ENCODE measurements at places on chromosomes 7 and 10.
A peak's percentile ranks its signal among the peaks of the same experiment; 100 is the strongest.

DNA sequence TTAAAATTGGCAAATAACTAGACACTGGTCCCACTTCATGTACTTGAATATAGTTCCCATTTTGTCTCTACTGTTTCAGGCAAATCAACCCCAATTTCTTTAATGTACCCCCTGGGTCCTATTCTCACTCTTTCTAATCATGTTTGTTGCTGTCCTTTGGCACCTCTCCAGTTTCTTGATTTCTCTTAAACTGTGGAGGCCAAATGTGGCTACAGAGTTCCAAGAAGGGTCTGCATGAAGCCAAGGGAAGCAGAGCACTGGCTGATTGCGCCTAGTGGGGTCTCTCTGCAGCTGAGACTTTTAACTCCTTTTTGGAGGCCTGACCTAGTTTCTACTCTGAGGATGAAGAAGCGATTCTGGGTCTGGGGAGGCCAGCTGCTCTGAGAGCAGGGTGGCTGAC, 6.7 kb upstream of the ADAM12 start:
- no peak for DNase-seq

DNA sequence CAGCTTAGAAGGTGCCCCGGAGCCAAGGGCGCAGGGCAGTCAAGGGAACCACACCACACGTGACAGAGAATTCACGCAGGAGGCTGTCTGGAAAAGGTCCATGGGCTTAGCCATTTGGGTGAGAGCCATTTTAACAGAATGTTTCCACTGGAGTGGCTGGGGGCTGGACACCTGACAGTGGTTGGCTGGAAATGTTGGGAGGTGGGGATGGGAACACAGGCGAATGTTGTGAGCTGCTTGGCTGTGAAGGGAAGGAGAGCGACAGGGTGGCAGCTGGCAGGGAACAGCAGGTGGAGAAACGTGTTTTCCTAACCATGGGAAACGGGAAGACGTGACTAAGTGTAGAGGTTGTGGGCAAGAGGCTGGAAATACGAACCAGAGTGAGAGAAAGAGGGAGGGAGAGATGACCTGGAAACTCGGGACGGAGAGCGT, 100.5 kb upstream of the ZNF32 start:
- no peak for DNase-seq

- no peak for DNase-seq
Measured at GRCh38 chr10:13351340-13351915, 3.3 kb upstream of the SEPHS1 start.

DNA sequence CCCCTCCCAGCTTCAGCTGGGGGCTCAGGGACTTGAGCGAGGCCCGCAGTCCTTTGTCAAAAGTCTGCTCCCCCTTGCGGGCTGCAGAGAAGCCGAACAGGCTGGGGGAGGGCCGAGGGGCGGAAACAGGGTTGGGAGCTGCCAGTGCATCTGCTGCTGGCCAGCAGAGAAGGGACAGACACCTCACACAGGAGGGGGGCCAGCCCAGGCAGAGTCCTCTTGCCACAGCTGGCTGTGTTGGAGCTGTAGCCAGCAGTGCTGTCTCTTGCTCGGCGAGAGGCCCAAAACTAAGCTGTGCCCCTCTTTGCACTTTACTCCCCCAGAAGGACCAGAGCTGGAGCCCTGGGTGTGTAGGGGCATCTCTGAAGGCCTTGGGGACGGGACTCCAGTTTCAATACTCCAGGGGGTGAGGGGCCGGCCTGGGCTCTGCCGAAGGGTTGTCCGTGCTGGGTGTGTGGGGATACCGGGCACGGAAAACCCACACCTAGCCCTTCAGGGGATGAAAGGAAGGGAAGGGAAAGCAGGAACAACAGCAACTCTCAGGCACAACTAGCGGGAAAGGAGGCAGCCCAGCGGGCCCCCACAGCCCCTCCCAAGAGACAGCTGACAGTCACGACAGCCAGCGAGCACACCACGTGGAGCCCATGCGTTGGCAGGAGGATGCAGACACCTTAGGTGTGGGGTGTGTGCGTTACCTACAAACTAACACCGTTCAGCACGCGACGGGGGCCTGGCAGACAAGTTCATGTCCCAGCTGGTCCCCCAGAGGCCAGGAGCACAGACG, 17.8 kb downstream of the YKT6 start:
- peak; percentile 12 for DNase-seq

- no peak for DNase-seq
Measured at GRCh38 chr10:113534423-113534822, 18.4 kb upstream of the HABP2 start.

- no peak for DNase-seq
Measured at GRCh38 chr7:85030893-85031292, 156.0 kb downstream of the SEMA3D start.

DNA sequence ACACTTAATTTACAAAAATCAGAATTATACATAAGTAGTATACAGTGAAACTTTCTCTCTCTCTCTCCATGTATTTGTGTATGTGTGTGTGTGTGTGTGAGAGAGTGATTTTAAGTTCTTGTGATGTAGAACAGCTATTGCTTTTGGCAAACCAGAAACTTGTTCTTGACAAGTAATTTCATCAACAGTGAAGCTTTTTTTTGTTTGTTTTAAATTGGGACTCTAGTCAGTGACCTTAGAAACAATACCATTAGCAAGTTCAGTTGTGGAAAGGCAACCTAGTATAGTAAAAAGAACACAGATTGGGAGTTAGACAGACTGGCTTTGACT, 319.1 kb downstream of the PTEN start:
- DNase-seq: no peak

DNA sequence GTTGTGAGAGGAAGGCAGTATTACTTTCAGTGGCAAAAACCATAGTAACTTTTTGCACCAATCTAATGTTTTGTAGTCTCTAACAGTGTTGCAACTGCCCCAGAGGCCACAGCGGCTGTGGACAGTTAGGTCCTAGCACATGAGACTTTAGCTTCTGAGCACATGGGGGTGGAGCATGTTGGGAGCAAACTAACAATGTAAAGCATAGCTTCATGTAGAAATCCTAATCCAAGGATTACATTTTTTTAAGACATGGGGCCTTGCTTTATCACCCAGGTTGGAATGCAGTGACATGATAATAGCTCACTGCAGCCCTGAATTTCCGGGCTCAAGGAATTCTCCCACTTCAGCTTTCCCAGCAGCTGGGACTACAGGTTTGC, 49.0 kb downstream of the LAMB1 start:
- DNase-seq: no peak

- no peak for DNase-seq
Measured at GRCh38 chr7:136353287-136353686, 376.1 kb upstream of the MTPN start.

DNA sequence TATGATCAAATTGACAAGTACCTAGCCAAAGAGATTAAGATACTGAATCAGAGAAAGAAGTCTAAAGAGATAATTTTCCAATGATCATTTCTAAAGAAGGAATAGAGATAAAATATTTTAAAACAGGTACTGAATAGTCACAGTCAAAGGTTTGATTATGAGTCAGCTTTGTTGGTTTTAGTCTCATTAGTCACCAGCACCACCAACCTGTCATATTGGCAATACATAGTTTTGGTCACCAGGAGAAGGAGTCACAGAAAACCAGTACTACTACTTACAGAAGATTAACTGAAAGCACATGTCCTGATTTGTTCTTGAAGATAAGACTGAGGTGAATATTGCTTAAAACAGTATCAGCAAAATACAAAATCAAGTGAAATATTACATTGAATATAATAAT, 34.6 kb downstream of the ZEB1 start:
- no peak for DNase-seq

DNA sequence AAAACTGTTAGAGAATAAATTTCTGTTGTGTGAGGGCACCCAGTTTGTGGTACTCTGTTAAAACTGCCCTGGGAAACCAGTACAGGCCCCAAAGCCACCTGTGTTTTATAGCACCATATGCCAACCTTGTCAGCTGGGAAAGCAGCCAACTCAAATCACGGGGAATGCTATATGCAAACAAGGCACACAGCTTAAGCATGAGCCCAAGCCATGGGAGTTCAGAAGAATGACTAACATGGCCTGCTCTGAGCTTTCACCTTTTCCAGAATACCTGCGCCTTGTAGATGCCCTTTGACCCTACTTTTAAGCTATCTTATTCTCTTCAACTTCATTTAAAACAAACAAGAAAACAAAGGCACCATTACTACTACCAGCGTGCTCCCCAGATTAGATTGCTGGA, 5.5 kb upstream of the SLC25A13 start:
- no peak for DNase-seq

DNA sequence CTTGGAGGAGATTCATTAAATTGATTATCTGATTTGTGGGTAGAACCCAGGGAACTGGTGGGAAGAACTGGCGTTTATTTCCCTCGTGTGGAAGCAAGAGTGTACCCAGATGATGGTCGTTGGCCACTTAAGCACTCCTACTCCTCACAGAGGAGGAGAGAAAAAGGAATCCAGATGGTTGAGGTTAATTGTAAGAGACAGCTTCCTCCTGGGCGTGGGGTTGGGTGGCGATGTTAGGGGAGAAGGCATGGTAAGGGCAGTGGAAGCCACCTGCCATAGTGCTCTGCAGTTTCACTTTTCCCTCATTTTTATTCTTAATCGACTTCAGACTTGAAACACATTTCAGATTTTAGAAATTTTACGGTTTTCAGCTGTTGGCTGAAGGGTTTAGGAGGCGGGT, 104.1 kb downstream of the DOCK1 start:
- DNase-seq: no peak

Measured in activated B cell treated with CpG ODN at 0.5 μM for 24 hours (primary cell).